CD4-positive, alpha-beta T cell treated with Interleukin-21 for 1 hour (primary cell): ENCODE measurements at places on chromosomes 12 and 14.

- no peak for DNase-seq
These were observed 66.9 kb downstream of the METTL25 start for GRCh38 chr12:82425241-82425640.

DNA sequence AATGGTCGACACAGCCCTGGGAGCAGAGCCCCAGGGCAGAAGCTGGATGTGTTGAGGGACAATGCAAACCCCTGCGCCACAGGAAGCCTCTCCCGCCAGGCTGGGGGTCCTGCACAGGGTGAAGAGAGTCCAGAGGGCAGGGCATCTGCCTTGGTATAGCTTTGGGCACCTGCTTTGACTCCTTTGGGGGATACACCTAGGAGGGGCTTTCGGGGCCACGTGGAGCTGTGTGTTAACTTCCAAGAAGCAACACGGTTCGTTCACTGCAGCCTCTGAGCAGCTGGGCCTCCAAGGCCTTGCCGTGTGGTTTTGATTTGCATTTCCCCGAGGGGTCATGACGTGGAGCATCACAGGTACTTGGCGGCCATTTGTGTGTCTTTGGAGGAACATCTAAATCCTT is 5.8 kb upstream of the PUS1 start:
- no peak for DNase-seq

DNA sequence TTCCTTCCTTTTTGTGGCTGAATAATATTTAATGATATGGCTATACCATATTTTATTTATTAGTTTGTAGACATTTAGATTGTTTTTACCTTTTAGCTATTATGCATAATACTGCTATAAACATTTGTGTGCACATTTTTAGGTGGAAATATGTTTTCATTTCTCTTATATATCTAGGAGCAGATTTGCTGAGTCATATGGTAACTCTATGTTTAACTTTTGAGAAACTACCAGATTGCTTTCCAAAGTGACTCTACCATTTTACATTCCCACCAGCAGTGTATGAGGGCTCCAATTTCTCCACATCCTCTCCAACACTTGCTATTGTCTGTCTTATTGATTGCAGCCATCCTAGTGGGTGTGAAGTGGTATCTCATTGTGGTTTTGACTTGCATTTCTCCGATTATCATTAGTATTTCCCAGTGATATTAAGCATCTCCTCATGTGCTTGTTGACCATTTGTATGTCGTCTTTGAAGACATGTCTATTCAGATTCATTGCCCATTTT is 160.2 kb downstream of the KICS2 start:
- no peak for DNase-seq

- DNase-seq = no peak
These were observed 12.6 kb upstream of the DIO2 start for GRCh38 chr14:80223696-80224465.
